ENCODE measurements at places on chromosomes 1 and 21. TPM values are rescaled to one million over a fixed set of nuclear protein-coding genes. Genes with fewer than 3 reads are reported as not detected.

DNA sequence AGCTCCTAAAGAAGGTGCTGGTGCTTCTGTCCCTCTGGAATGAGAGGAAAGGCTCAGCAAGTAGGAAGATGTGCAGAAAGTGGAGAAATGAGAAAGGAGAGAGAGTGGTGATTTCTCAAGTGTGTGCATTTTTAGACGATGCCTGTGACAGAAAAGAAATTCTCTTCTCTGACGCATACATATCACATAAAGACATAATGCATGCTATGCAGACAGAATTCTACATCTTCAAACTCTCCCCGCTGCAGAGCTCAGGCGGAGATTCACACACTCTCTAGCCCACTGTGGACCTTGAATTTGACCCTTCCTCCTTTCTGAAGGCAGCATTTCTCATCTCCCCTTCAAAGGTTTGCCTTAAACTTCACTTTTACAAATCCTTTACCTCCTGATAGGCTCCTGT is 52.0 kb upstream of the CAMK1G start:
- DNase-seq: no peak

DNA sequence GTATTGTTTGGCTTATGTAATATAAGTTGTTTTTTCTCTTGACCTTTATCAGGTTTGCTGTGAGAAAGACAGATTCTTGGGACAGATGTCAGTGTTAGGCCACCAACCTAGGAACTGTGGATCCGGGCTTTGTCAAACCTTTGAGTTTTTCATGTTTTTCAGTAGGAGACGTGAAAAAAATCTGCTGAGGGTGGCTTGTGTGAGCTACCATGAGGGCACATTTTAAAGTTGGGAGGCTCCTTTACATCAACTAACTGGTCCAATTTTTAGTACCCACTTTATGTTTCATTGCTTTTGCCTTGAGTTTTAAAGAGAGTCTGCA is 801 bp downstream of the RPS6KC1 start:
- DNase-seq: no peak

DNA sequence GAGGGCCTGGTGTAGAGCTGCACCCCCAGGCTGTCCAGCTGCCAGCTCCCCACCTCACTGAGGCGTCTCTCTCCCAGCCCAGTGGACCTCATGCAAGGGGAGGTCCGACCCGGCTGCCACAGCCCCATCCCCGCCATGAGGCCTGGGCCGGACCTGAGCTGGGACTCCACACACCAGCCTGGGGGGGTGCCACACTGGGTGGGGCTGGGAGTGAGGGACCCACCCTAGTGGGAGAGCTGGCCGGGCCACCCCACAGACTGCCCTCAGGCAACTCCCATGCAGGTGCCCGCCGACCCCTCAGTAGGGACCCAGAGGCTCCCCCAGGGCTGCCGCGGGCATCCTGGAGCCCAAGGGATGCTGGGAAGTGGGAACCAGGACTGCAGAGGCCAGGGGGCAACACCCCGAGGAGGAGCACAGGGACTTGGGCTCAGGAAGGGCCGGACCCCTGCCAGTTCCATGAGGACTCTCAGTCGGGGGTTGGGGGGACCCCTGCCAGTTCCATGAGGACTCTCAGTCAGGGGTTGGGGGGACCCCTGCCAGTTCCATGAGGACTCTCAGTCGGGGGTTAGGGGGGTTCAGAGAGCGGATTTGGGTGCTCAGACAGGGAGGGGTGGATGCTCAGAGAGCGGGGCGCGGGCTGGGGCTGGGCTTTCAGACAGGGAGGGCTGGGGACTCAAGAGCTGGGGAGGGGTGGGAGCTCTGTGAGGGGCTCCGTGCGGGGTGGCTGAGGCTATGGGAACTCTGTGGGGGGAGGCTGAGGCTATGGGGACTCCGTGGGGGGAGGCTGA is 1.2 kb upstream of the RNF223 start:
- no peak for DNase-seq

DNA sequence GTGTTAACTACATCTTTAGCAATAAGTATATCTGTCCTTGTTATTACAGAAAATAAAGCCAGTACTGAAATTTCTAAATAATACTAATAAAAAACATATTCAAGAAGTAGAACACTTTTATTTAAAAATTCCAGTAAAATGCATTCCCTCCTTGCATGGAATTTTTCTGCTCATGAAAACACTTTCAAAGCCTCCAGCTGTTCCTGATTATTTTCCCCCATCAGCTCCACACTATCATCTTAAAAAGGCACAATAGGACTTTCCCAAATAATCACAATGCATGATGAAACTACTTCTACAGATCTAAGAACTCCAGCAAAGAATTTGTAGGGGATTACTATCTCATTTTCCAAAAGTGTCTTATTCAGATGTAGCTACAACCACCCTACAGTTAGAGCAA is 162.6 kb upstream of the USP25 start:
- DNase-seq: peak; percentile 34

F13B gene
- not detected for total RNA-seq

GSTM1 gene
- total RNA-seq: not detected

GRCh38 chr1:187655104-187655503 is 826.4 kb downstream of the PLA2G4A start:
- no peak for DNase-seq

DNA sequence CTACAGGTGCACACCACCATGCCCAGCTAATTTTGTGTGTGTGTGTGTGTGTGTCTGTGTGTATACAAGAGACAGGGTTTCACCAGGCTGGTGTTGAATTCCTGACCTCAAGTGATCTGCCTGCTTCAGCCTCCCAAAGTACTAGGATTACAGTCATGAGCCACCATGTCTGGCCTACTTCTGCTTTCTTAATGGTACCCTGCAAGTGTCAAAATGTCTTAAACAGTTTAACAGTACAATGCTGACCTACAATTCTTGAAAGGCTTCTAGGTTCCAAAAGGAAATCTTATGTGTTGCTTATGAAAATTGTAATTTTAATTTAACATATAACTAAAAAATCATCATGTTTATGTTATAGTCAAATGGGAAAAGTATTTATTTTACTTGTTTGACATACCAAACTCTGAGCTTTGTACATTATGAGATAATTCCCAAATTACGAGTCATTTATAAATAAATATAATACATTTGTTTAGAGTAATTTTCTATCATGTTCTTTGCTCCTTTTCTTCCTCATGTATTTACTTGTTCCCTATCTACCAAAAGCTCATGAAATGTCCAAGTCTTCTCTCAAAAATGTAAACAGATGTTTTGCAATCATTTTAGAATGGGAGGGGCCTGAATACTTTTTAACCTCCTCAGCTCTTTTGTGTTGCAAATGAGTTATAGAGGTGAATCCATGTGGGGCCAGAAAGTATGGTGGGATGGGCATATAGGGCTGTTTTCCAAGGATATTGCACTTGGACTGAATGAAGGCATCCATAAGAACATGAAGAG is 8.4 kb upstream of the VCAM1 start:
- no peak for DNase-seq

GRCh38 chr1:235642011-235642942 is 7.3 kb downstream of the GNG4 start:
- no peak for DNase-seq

SPRR3 gene
- 0.69 TPM for total RNA-seq

LIN28A gene
- total RNA-seq: not detected

C8B gene
- not detected for total RNA-seq

DNA sequence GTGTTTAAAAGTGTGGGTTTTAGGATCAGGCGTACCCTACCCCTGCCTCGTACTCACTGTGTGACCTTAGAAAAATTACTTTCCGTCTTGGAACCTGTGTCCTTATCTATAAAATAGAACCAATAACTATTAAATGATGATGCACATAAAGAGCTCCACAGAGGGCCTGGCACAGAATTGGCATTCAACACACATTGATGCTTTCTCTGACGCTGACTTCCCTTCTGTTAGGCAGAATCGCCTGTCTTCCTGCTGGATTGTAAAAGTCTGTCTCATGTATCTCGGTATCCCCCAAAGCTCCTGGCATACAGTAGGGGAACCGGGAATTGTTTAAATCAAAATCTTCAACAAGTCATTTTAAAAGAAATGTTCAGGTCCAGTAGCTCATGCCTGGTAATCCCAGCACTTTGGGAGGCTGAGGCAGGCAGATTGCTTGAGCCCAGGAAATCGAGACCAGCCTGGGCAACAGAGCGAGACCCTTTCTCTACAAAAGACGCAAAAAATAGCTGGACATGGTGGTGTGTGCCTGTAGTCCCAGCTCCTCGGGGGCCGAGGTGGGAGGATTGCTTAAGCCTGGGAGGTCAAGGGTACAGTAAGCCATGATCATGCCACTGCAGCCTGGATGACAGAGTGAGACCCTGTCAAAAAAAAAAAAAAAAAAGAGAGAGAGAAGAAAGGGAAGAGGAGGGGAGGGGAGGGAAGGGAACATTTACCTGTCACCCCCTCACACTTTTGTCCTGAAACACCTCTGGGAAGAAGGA is 41.3 kb upstream of the FHAD1 start:
- no peak for DNase-seq

DNM3 gene
- 5.2 TPM for total RNA-seq

CCDC185 gene
- total RNA-seq: not detected

DNA sequence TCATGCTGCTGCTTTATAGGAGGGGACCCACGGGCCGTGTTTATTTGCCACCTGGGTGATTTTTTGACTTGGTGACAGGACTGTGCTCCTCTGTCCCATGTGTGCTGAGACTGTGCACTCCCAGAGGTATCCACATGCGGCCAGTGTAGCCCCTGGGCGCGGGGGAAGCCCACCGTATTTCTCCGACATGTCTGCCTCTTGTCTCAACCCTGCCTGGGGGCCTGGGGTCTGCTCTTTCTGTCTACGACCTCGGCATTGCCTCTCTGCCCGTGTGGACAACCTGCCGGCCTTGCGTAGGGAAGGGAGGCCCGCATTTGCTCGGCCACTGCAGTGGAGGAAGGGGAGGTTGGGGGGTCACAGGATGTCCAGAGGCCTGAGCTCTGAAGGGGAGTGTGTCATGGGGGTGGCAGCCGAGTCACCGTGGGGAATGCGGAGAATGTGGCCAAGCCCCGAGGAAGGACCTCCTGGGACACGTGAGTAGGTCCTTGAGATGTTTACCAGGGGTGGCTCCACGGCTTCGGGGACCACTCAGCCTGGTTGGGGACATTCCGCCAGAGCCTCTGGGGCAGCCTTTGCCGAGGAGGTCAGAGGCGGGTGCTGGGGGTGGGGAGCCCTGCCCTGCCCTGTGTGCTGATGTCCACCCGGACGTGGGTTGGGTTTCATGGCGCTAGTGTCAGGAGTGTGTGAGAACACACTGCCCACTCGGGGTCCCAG is 11.0 kb downstream of the PRKCZ start:
- DNase-seq: no peak

DNA sequence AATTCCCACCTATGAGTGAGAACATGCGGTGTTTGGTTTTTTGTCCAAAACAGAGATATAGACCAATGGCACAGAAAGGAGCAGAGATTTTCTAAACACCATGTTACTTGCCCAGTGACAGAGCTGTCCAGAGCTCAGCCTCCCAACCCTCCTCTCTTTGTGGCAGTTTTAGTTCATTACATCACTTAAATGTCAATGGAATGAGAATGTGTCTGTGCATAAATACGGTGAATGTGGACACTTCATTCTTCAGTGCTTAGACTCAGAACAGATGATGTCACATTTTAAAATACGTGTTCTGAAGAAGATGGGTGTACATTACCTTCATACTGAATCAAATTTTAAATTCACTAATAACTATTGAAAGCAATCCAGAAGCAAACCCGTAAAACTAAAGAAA is 374.9 kb downstream of the DSCAM start:
- no peak for DNase-seq

DNA sequence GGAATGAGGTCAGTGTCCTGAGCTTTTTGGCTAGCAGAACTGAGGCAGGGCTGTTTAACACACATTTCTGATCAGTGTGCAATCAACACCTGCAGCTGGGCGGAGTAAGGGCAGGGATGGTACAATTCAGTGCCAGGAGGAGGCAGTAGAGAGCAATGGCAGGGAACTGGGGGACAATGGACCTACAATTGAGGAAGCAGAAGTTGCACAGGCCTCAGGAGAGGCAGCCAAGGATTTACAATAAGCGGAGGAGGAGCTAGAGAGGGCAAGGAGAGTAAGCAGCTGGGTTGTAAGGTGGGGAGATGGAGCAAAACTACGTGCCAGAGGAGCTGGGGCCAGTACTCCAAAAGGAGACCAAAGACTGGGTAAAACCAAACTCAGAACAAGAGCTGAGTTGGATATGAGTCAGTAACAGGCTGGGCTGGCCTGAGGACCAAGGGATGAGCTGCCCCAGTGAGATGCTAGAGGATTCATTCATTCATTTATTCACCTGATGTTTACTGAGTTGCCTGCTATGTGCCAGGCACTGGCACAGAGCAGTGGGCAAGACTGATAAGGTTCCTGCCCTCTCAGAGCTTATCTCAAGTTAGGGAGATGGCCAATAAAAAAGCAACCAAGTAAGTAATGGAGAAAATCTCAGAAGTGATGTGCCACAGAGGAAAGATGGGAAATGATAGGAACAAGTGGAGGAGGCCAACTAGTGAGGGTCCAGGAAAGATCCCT is 10.4 kb upstream of the GALE start:
- no peak for DNase-seq

AMIGO1 gene
- 3.5 TPM for total RNA-seq

DNA sequence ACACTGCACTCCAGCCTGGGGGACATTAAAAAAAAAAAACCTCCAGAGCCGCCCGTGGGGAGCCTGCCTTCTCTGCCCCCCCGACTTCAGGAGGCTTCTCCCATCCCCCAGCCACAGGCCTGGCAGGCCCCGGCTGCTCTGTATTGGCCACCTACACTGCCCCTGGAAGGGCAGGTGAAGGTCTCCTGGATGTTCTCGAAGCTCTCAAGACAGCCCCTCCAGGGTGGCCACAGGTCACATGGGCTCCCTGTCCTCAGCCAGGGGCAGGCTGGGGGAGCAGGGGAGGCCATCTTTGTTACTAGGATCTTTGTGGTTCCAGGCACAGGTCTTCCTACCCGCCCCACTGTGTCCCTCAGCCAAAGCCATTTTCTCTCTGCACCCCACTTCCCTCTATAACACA is 32.8 kb downstream of the PADI6 start:
- DNase-seq: no peak

DNA sequence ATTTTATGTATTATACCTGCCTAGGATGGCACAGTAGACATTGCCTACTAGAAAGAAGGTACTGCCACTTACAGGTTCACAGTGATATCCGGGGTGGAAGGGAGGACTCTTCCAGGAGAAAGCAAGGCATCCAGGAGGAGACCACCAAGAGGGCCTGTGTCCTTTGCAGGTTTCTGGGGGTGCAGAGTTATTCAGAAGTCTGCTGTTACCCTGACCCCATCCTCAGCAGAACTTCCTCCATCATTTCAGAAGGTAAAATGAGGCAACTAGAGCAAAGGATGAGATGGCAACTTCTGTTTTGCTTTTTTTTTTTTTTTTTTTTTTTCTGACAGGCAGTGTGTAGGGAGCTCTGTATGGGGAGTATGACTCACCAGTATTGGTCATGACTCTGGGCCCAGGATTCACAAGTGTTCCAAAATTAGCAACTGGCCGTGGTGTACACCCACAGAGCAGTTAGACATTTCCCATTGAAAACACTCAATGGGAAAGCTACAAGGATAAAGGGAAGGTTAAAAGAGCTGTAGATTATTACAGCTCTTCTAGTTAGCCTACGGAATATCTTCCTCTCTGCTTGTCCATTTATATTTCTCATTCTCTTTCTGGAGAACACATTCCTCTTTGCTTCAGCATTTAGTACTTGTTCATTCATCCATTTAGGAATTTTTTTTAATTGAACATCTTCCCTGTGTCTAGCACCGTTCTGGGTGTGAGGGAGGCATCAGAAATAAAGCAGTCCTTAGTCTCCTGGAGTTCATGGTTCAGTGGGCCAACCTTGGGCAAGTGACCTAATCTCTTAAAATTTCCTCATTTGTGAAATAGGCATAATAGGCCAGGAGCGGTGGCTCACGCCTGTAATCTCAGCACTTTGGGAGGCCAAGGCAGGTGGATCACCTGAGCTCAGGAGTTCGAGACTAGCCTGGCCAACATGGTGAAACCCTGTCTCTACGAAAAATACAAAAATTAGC is 50.5 kb upstream of the PPP2R5A start:
- DNase-seq: no peak

NTNG1 gene
- total RNA-seq: 9.1 TPM

CDC42 gene
- 338 TPM for total RNA-seq

Measured in skin of body (tissue), 3 donors.